Ammon's horn (tissue), 1 donor: ENCODE measurements at places on chromosomes 2 and 18.

DNA sequence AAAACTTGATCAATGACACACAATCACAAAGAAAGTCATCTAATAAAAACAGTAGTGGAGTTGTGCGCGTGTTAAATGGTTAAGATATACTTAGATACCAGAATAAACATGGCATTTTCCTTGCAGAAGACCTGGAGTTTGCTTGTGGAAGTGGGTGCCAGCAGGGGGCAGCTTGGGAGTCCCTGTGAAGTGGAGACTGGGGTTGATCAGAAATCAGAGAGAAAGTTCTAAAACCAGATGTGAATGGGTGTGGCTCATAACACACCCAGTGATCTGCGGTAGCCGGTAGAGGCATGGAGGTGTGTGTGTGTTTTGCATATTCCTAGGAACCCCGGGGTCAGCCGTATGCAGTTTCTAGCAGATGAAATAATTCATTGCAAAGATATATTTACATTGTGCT lies 300.1 kb upstream of the TRIB2 start:
- DNase-seq: no peak

DNA sequence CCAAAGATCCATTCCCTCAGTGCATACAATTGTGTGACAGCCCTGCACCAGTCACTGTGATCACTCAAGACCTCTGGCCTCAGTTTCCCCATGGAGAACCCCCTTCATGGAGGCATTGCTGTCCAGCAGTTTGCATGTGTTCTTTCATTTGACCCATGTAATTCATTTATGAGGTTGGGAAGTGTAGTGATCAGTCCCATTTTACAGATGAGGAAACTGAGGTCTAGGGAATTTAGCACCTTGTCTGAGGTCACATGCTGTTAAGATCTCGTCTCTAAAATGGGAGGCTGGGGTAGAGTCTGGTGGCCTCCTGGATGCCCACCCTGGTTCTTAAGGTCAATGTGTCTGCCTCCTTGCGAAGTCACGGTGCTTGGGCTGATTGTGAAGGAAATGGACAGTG lies 19.1 kb downstream of the LDLRAD4 start:
- no peak for DNase-seq

DNA sequence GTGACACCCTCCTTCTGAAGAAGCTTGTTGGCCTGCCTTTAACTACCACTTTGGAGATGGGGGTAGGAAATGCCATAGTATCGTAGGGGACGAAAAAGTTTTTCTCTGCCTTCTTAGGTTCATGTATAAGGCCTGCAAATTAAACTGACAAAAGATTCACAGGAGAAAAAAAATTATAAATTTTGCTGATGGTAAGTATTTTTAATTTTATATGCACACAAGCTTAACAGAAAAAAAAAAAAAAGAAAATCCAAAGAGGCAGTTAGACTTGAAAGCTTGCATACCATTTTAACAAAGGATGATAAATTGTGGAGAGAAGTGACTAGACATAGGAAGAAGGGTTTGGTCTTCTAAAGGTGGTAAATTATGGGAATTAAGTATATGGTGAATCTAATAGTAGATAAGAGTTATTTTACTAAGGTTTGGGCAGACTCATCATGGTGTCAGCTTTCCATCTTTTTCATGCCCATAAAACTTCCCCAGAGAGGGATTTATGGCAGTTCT lies 62.5 kb upstream of the B3GNT2 start:
- DNase-seq: no peak

DNA sequence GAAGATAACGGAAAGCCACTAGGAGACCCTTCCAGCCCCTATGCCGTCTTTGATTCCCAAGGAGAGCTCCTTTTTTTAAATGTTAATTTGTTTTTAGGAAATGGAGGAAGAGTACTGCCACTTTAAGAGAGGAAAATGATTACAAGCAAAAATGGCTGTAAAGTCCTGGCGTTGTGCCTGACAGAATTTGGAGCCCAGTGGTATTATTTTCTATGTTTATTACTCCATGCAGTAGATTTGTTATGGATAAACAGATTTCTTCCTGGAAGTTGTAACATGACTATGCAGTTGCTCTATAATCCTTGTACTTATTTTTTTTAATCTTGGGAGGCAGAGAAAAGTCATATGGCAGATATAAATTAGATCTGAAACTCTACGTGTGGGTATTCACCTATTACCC lies 141.3 kb downstream of the GBX2 start:
- DNase-seq: no peak

DNA sequence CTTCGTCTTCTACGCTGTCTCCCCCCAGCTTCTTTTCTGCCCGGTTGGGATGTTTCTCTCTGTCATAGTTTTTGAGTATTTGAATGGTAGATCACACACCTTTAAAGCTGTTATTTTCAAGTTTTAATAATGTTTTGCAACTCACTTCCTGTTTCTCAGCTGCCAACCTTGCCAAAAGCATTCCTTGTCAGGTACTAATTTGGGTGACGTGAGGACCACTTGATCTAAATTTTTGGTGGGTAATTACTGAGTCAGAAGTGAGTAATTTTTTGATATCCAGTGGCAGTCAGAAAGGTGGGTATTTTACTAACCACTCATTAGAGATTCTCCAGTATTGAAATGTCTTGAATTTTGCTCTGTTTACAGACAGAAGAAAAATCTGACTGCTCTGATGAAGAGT lies 852.4 kb upstream of the FANCL start:
- no peak for DNase-seq

DNA sequence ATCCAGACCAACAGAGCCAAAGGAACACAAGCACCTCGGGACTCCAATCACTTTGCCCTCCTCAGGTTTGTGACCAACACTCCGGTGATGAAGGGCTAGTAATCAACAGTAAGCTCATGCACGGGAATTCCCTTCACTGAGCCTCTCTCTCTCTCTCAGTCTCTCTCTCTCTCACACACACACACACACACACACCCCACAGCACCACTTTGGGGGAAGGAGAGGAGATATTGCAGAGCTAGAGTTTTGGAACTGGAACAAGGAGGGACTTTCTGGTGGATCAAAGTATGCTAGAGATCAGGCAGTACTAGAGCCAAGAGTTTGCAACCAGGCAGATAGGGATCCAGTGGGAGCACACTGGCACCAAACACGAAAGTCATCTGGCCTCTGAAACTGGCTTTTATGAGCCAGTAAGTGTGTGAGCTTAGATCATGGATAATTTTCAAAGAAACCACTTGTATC lies 98.7 kb downstream of the ANKRD44 start:
- no peak for DNase-seq

DNA sequence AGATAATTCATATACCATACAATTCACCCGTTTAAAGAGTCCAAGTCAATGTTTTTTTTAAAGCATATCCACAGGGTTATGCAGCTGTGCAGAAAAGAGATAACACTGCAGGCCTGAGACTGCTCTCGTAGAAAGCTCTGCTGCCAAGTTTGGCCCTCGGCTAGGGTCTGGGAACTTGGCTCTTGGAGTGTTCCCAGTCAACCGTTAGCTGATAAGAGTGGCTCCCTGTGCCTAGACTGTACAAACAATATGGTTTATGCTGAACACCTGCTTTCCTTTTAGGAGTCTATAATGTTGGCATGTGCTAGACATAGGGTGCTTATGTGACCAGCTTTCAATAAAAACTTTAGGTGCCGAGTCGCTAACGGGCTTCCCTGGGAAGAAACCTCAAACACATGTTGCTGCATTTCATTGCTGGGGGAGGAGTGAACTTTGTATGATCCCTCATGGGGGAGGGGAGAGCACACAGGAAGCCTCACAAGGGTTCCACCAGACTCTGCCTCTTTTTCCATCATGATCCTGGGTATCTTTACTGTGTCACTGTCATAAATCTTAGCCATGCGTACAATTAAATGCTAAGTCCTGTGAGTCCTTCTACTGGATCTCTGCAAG lies 34.7 kb downstream of the RFX8 start:
- no peak for DNase-seq

DNA sequence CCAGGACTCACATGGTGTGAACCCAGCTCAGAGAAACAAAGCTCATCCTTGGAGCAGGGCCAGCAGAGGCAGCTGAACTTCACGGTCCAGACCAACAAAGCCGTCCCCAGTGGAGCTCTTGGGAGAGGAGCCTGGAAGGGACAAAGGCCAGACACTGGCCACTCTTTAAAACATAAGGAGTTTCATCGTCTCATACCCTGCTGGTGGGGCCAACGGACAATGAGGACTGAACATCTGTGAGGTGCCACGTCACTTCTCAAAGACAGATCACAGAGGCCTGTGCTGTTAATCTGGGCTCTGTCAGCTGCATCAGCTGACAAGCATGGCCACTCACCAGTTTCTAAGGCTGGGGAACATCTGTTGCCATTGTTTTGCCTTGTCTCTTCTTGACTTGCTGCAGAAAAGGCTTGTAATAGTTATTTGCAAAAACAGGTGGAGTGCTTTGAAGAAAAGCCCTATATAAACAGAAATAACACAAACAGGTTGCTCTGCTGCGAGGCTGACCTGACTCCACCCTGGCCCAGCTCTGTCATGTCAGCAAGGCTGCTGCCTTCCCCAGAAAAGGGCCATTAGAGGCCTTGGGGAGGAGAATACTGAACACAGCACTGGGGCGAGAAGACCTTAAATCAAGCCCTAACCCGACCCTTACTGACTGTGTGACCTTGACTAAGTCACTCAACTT lies 68.1 kb upstream of the DAPL1 start:
- DNase-seq: peak; percentile 94

DNA sequence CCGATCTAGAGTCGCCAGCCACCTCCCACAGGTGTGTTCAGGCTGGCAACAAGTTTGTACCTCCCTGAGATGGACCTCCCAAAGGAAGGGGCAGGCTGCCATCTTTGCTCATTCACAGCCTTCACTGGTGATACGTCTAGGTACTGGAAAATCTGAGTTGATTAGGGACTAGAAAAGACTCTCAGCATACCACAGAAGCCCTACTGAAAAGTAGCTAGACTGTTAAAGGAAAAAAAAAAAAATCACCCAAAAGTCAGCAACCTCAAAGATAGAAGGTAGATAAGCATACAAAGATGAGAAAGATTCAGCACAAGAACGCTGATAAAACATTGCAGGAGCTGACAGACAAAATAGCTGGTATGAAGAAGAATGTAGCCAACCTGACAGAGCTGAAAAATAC lies 128.6 kb upstream of the WDR75 start:
- DNase-seq: no peak

GRCh38 chr2:113965644-113966043 lies 75.8 kb downstream of the ACTR3 start:
- DNase-seq: peak; percentile 27

DNA sequence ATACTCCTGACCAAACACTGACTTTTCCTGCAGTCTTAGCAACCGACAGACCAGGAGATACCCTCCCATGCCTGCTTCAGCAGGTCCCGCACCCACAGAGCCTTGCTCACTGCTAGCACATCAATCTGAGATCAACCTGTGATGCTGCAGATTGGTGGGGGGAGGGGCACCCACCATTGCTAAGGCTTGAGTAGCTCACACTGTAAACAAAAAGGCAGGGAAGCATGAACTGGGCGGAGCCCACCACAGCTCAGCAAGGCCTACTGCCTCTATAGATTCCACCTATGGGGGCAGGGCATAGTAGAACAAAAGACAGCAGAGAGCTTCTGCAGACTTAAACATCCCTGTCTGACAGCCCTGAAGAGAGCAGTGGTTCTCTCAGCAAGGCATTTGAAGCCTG lies 109.7 kb downstream of the SP100 start:
- DNase-seq: no peak

DNA sequence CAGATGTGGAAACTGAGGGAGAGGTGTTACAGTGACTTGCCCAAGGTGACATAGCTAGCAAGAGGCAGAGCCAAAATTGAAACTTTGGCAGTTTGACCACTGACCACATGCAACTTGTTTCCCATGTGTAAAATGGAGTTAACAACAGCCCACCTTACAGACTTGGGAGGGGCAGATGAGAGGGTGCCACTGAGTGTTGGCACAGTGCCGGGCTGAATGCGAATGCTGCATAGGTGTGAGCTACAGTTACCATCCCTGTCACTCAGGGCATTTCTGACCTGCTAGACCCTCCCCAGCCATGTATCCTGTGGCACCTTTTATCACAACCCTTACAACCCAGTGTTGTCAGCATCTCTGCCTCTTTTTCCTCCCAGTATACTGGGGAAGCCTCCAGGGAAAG lies 10.8 kb downstream of the SMARCAL1 start:
- DNase-seq: no peak

GRCh38 chr2:144654523-144654922 lies 134.6 kb upstream of the ZEB2 start:
- DNase-seq: no peak

DNA sequence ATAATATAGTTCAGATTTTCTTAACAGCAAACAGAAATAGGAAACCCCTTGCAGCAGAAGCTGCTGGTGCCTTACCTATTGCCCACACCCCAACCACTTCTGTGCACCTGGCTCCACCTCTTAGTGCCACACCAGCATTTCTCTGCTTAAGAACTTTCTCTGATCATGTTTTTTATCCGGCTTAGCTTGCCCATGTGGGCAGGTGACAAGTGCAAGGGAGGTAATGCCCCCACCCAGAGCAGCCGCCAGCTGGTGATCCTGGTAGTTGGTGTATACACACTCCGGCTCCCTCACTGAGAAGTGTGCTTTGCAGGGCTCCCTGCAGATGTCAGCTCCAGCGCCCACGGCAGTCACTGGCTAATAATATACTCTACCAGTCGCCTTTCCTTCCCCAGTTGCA lies 126.3 kb downstream of the ALPK2 start:
- no peak for DNase-seq

GRCh38 chr18:46953195-46953594 lies 35.8 kb downstream of the KATNAL2 start:
- no peak for DNase-seq

DNA sequence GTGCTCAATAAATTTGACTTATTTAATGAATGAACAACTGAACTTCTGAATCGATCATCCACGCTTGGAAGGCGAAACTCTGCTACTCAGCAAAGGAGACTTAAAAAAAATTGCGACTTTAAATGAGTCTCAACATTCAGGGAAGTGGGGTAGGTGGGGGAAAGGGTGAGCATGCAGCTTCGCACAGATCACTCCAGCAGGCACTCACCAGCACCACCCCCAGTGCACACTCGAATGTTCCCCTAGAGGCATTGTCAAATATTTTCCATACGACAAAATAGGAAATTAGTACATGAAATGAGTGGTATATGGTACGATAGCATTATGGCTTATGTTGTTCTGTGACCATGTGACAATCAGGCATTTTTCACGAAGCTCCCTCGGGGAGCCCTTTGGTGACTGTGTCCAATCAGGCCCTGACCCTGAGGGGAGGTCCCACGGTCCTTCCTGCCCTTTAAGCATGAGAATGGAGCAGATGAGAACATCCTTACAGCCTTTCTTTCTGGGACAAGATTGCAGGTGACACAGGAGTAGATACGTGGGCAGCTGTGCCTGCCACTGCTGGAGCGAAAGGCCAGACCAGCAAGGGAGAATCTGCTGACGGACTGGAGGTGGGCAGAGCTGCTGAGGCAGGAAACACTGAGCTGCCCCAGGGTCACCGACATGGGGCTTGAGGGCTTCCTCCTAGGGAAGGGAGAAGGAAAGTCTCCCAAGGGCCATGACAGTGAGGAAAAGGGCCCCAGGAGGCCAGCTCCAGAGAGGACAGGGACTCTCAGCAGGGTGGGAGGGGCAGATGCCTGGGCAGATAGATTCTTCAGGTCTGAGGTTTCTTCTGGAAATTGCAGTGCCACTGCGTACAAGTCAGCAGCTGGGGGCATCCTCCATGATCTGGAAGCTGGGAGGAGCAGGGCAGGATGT lies 101.3 kb upstream of the ID2 start:
- DNase-seq: peak; percentile 1
